ENCODE measurements at places on chromosomes 4 and X.

DNA sequence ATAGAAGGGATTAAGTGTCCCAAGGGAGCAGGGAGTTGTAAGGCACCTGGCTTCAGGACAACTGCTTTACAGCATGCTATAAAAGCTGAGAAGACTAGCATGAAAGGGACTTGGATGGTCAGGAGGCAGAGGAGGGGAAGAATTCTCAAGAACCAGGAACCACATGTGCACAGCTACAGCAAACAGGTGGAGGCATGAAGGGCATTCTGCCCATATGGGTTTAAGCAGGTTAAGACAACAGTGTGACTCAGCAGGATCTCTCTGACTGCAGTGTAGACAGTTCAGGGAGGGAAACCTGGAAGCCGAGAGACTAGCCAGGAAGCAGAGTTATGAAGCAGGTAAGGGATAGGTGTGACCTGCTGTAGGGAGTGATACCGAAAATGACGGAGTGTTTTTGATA, 117.0 kb downstream of the DHRSX start:
- no peak for DNase-seq

GRCh38 chr4:100674976-100675375, 157.2 kb upstream of the EMCN start:
- no peak for DNase-seq

DNA sequence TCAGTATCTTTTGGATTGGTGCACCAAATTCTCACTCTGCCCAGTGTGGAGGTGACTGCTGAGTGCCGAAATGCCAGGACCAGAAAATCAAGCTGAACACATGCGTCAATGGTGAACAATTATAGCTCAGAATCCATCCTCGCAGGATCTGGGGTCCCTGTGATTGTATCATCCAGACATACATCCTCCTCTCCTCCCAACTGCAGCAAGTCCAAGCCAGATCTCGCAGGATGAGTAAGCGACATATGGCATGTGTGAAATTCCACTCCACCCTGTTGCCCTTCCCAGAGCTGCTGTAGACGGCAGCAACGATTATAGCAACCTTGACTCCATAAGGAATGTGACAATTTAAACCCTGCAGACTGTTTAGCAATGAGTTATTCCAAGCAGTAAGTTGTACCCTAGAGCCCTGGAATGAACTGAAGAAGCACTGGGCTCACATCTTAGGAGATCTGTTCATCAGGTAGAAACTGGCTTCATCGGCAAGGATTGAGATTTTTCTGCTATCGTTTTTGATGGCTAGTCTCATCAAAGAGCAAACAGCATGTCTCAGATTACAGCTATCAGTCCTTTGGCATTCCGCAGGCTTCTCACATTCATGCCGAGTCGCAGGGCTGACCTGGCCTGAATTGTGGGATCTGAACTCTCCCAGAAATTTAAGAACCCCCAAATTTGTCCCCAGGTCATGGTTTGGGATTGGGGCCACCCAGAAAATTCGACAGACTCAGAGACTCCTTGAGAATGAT, 35.5 kb upstream of the SORBS2 start:
- no peak for DNase-seq

DNA sequence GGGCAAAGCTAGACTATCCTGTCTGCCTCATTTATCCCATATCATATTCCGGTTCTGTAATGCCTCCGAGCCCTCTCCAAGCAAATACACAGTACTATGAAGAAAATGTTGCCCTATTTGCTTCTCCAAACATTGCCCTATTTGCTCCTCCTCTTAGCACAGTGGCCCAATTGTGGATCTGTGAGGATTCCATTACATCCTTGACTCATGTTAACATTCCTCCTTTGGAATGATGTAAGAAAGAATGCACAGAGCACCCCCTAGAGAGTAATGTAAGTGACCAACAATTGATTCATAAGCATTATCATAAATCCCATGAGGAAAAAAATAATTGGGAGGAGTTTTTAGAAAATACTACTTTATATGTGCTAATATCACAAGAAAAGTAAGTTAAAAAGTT, 11.3 kb upstream of the BTC start:
- no peak for DNase-seq

- DNase-seq = no peak
Observed at GRCh38 chrX:139725720-139726119, 17.8 kb upstream of the MCF2 start.

DNA sequence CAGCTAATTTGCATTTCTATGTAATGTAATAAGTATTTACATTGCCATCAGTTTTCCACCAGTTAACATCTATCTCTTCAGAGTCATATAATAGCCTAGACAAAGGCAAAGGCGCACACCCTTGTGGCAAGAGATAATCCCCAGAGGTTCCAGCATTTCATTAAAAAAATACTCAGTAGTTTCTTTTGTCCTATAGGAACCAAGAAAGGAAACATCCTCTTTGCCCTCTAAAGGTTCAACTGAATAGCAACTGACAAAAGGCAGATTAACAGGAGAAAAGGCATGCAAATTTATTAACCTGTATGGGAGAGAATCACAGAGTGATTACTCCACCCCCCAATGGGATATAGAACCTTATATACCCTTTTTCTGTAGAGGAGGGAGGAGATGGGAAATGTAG, 48.4 kb downstream of the MAGEB17 start:
- DNase-seq = no peak

- no peak for DNase-seq
Observed at GRCh38 chr4:143711543-143712154, 11.2 kb upstream of the FREM3 start.

Measured in stimulated activated CD8-positive, alpha-beta memory T cell treated with anti-CD3 and anti-CD28 coated beads, Interleukin-15, amount 100 ng/mL, for 48 hours (primary cell).